AG08395 (cell line): ENCODE measurements at places on chromosomes 13 and 19.

- DNase-seq, result peak; percentile 40
These were observed 477 bp downstream of the LNX2 start for GRCh38 chr13:27619728-27620376.

GRCh38 chr19:41545547-41545946 lies 30.4 kb upstream of the CEACAM21 start:
- DNase-seq, result no peak

DNA sequence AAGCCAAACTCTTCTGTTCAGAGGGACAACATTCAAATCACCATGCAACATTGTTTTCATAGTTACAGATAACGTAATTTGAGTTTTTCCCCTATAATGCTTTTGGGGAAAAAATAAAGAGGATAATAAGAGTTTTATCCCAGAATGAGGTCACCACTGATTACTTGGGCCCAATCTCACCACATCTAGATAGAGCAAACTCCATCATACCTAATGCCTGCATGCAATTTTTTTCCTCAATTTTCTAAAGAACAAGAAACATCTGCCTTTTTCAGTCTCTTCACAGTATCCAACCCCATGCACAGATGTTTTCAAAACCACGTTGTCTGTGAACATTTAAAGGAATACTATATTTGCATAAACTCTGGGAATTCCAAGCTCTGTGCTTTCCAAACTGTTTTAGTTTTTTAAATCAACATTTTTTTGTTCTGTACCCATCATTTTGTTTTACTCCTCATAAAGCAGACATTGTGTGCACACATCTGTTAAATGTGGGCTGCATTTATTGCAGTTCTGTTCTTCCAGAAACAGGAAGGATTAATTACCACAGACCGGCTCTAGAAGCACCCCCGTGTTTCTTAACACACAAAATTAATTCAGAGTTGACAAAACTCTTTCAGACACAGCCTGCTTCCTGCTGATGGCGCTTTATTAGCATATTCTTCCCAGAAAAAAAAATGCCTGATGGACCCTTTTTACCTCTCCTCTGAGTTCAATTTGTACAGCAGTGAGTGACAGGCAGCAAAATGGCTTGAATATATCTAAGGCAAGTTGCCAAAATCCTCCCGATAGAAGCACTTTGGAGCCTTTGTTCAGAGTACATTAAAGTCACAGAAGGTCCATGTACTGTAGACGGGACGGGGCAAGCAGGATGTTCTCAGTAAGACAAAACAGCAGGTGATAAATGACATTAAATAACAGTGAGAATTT lies 1171.9 kb downstream of the EFNB2 start:
- DNase-seq, result no peak

- peak; percentile 38 for DNase-seq
These were observed 8.8 kb downstream of the GPC6 start for GRCh38 chr13:93235258-93236015.

- peak; percentile 48 for DNase-seq
These were observed 23.0 kb upstream of the LAMP1 start for GRCh38 chr13:113273851-113274590.

- no peak for DNase-seq
These were observed 3.8 kb downstream of the DBP start for GRCh38 chr19:48633148-48634035.
